ENCODE measurements at places on chromosomes 5 and 9. TPM values are rescaled to one million over a fixed set of nuclear protein-coding genes. Genes with fewer than 3 reads are reported as not detected.

GRCh38 chr5:137395011-137395755, 103.9 kb downstream of the SPOCK1 start:
- no peak for DNase-seq

DNA sequence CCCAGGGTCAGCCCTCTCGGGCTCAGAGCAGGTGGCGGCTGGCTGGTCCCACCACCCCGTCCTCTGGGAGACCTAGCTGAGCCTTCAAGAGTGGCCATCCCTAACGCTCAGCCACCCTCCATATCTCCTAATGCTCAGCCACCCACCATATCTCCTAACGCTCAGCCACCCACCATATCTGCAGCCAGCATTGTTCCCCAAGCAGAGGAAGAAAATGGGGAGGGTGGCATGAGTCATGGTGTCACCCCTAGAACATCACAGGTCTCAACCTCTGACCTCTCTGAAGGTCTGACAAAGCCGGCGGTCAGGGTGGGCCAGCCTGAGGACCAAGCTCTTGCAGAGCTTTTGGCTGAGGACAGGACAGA, 14.7 kb downstream of the LHX3 start:
- no peak for DNase-seq

DNA sequence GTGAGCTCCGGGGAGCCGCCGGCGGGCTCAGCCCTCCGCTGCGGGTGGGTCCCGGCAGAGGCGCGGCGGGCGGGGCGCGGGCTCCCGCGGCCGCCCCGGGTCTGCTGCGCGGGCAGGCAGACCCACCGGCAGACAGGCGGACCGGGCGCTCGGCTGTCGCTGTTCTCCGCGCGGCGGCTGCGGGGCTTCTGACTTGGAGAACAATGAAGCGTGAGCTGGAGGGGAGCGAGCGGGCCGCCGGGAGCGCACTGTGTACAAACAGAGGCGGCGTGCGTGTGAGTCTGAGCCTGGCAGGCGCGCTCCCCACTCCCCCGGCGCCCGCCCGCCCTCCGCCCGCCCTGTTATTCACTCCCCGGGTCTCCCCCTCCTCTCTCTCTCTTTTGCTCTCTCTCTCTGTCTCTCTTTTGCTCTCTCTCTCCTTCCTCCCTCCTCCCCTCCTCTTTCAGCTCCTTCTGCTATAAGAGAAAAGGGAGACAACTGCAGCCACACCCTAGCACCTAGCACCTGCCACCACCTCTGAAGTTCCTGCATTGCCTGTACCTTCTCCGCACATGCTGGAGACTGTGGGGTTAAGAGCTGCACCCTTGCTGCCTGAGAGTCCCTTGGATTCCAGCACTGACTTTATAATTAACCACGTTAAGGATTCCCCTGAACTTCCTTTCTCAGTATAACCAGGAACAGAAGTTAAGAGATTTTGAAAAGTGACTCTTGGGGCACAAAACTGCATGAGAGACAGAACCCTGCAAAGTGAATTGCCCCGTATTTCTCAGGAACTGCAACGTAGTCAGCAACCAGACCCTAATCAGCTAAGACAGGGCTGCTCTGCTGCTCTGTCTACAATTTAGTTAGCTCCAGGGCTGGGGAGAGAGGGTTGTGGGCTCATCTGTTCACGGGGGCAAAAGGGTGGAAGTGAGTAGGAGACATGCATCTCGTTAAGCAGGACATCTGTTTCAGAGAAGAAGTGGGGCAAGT, at the start of gene EDIL3:
Gene EDIL3, minus strand, starts transcription at position 277 of the 972 bp plus-strand sequence. CDS start 506 bp downstream, outside the sequence.
- no peak for DNase-seq

- DNase-seq: no peak
Observed at GRCh38 chr9:36064448-36065037, 27.8 kb downstream of the RECK start.

DNA sequence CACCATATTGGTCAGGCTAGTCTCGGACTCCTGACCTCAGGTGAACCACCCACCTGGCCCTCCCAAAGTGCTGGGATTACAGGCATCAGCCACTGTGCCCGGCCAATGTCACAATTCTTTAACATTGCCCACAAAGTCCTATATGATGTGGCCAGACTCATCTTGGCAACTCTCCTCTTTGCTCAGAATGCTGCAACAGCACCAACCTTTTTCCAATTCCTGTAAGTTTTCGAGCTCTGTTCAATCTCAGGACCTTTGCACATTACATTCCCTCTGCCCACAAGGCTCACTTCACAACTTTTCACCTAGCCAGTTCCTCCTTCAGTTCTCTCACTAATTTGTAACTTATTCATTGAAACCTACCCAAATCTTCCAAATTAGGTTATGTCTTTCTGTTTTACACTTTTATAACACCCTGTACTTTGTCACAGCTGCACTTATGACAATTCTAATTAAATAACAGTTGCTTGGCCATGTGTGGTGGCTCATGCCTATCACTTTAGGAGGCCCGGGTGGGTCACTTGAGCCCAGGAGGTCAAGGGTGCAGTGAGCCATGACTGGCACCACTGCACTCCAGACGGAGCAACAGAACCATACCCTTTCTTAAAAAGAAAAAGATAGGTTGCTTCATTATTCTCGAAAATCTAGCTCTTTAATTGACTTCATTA, 30.9 kb upstream of the GLDC start:
- DNase-seq: no peak

The PLPPR1 gene
- total RNA-seq: not detected

The PCDHB9 gene
- total RNA-seq: not detected
